ENCODE measurements at places on chromosomes 2 and 18.

GRCh38 chr2:227404585-227405271, 17.0 kb upstream of the SCYGR1 start:
- DNase-seq: no peak

DNA sequence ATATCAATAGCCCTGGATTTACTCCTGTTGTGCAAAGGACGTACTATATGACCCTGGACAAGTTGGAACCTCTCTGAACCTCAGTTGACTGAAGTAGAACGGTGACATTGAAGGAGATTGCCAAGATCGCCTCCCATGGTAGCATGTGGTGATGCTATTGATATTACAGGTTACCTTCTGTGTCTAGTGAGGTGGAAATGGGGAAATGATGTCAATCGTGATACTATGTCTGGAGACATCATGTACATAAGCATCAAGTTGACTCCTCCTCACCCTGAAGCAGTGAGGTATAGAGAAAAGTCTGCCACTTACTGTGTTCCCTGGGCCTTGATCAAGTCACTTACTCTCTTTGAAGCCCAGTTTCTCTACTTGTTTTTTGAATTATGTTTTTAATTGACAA, 93.9 kb downstream of the KLF7 start:
- DNase-seq: no peak

DNA sequence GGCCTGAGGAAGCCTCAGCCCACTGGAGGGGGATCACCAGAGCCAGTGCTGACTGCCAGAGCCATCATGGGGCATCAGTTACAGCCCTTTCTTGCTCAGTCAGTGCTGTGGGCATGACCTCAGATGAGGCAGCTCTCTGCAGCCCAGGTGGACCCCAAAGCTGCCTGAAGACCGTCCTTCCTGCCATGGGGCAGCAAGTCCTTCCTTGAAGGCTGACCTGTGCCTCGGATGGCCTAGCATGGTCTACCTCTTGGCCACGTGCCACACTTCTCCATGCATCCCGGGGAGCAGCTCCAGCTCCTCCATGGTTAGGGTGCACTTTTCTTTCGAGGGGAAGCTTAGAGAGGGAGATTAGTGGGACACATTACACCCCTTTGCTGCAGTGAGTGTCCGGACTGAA, 233.4 kb downstream of the VAPA start:
- DNase-seq: no peak

DNA sequence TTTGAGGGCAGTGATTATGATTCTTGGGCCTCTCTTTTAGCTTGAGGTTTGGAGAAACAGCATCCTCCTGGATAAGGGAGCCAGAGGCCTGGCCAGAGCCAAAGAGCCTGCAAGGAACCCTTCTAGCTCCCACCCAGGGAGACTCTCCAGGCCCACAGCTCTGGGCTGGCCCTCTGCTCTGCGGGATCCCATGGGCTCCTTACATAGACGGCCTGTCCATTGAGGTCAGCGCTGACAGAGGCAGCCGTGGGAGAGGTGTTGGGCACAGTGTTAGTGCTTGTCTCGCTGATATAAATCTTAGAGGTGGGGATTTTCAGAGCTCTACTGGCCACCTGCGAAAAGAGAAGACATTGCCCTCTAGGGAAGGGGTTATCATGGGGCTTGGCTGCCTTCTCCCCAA, 67.2 kb downstream of the XDH start:
- DNase-seq: no peak

- no peak for DNase-seq
These were observed 341.9 kb upstream of the PIK3C3 start for GRCh38 chr18:41613003-41613609.

DNA sequence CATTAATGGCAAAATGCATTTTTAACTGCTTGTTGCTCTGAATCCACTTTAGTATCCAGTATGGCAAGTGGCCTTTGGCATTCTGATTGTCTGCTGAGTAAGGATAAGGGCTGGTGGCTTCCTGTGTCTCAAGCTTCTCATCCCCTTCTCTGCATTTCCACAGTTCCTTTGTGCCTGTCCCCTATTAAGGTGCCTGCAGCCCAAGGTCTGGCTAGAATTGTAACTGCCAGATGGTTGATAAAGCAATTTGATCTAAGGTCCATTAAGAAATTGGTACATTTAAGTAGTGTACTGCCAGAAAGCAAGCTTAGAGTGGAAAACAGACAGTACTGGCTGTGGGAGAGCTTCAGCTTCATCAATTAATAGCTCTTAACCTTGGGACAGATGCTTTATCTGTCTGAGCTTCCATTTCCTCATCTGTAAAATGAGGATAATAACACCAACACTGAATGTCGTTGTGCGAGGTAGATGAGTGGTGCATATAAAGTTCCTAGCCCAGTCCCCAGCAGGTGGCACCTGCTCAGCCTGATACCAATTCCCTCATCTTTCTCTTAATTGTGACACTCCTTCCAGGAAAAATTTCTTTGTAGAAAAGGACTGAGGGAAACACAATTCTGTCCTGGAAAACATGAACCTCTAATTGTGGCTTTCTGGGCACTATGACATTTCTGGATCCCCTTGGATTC, 570.6 kb upstream of the GCFC2 start:
- DNase-seq: no peak

DNA sequence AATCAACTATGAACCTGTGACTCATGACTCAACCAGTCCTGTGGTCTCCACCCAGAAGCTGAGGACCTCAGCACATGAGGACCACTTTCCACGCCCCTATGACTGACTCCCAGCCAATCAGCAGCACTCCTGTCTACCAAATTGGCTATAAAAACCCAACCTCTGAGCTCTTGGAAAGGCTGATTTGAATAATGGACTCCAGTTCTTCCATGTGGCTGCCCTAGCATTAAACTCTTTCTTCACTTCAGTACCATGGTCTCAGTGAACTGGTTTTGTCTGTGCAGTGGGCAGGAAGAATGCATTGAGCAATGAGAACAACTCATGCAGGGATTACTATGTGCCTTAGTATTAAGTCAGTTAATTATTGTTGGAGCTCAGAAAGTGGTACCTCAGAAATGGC, 78.3 kb downstream of the CMPK2 start:
- DNase-seq: no peak

GRCh38 chr2:16470936-16471490, 194.6 kb downstream of the CYRIA start:
- DNase-seq: no peak

GRCh38 chr2:50291610-50292009, 740.3 kb downstream of the NRXN1 start:
- DNase-seq: no peak

- no peak for DNase-seq
These were observed 178.0 kb downstream of the ASXL3 start for GRCh38 chr18:33755931-33756560.

DNA sequence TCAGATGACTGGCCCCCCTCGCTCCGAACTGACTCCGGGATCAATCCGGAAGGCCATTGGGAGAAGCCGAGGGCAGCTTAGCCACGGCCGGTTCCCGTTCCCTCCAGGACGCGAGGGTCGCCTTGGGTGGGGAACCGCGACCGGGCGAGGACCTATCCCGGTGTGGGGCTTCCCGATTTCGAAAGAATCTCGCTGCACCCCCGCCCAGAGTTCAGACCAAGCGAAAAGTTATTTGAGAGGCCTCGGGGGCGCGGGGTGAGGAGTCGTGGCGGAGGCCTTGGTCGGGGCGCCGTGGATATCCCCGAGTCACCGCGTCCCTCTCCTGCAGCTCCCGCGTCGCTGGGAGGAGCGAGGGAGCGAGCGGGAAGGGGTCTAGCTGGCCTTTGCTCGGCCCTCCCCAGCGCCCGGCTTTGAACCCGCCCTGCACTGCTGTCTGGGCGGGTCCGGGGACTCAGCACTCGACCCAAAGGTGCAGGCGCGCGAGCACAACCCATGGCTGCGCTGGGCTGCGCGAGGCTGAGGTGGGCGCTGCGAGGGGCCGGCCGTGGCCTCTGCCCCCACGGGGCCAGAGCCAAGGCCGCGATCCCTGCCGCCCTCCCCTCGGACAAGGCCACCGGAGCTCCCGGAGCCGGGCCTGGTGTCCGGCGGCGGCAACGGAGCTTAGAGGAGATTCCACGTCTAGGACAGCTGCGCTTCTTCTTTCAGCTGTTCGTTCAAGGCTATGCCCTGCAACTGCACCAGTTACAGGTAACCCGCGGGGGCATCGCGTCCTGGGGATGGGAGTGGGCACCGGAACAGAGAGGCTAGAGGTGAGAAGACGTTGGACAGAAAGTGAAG, at the start of gene CYP27A1:
TSS of gene CYP27A1 (plus strand) at position 457 of the 837 bp plus-strand sequence. CDS start at position 493, 36 bp downstream.
- no peak for DNase-seq

DNA sequence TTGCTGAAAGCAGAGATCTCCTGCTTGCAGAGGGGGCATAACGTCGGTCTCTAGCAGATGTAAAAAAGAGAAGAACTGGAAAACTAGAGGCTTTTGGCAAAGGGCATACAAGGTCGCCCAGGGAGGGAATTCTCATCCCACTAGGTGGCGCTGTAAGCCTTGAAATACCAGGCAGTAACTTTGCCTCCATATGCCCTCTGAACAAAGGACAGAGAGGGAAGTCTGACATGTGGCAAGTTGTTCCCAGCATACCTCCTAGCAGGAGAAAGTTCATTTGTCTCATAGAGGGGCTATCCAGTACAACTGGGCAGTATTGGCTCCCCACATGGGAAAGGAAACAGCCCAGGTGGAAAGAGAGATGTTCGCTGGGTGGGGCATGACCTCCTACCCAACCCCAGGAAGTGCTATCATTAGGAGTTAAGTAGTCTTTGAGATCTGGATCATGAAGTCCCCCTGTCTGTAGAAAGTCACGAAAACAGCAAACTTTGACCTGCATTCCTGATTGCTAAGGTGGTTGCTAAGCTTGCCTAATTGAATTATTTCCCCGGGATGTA, 39.9 kb downstream of the STK17B start:
- DNase-seq: peak; percentile 25

DNA sequence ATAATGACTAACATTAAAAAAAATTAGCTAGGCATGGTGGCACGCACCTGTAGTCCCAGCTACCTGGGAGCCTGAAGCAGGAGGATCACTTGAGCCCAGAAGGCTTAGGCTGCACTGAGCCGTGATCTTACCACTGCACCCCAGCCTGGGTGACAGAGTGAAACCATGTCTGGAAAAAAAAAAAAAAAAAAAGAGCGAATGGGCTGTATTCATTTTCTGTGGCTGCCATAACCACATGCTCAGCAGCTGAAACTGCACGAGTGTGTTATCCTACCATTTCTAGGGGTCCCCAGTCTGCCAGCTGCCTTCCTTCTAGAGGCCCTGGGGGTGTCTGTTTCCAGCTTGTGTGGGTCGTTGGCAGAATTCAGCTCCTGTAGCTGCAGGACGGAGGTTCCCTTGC, 247.8 kb downstream of the EIPR1 start:
- no peak for DNase-seq

GRCh38 chr2:95272299-95272751, 1.9 kb upstream of the PROM2 start:
- DNase-seq: no peak

DNA sequence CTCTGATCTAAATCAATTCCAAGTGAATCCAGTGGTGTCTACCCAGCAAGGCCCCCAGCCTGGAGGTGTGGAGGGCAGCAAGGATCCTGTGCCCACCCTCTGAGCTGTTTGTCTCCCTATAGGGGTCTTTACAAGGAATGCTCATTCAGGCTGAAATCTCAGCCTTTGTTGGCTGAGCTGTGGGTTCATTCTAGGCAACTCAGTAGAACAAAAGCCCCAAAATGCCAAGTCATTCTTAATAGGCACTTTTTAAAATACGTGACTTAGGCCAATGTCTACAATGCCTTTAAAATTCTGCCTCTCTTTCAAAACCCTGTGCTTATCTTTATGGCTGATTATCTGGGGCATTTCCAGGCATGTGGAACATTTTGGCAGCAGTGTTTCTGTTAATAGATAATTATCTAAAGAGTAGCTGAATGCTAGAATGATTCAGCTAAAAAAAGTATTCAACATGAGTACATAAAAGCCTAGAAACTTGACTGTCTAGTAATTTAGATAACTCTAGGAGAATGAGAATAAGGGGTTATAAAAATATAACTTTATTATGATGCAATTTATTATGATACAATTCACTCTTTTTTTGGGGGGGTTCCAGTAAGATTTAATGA, 7.4 kb downstream of the UGT1A6 start:
- DNase-seq: no peak

- no peak for DNase-seq
These were observed 46.2 kb downstream of the E2F6 start for GRCh38 chr2:11419781-11420180.

- no peak for DNase-seq
These were observed 1.8 kb upstream of the THNSL2 start for GRCh38 chr2:88168386-88168785.

DNA sequence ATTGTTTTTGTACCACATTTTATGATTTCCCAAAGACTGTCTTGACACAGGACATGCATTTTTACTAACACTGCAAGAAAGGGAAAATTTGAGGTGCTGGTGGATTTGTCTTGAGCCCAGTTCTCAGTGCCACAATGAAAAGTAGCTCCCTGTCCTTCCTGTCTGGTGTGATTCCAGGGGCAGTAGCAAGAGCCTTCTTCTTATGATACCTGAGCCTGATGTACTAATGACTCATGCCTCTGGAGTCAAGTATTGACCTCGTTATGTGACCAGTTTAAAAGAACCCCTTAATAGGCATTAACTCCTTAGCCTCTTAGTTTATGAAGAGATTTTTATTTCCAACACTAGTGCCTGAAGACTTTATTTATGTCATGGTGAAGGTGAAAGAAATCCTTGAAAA, 728.6 kb downstream of the SLC4A3 start:
- no peak for DNase-seq

GRCh38 chr2:20267529-20267928, 42.6 kb upstream of the SDC1 start:
- no peak for DNase-seq

GRCh38 chr2:52698408-52698807, 1069.2 kb upstream of the CHAC2 start:
- DNase-seq: no peak

DNA sequence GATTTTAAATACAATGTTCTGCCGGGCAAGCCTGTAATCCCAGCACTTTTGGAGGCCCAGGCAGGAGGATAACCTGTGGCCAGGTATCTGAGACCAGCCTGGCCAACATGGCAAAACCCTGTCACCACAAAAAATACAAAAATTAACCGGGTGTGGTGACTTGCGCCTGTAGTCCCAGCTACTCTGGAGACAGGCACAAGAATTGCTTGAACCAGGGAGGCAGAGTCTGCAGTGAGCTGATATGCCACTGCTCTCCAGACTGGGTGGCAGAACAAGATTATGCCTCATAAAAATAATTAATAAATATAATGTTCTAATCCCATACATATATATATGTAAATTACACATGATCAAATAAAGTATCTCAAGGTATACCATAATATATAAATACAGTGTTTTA, 119.3 kb downstream of the C2orf74 start:
- DNase-seq: no peak

- DNase-seq: no peak
These were observed 37.5 kb downstream of the SLC4A3 start for GRCh38 chr2:219664944-219665343.

DNA sequence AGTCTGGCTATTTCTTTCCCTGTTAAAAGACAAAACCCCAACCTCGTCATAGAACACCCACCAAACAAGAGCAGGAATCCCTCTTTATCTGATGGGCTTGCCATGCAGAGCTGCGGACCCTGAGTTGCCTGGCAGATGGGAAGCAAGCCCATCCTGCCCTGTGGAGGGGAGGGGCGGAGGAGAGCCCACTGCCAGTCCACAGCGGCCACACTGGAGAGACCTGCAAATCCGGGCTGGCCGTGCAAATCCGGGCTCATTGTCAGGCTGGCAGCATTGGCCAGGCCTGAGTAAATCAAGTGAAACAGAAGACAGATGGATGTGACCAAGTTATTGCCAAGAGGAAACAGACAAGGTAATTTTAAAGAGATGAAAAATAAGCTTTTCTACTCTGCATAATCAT, 22.0 kb downstream of the MYL12B start:
- DNase-seq: no peak

All from activated gamma-delta T cell treated with anti-CD3 and anti-CD28 coated beads, Interleukin-2, amount 50 U/mL, for 16 hours (primary cell).